Stimulated activated CD4-positive, alpha-beta T cell treated with anti-CD3 and anti-CD28 coated beads, Interleukin-12 subunit alpha, Interleukin-12 subunit beta, amount 100 ng/mL, for 4 hours (primary cell): ENCODE measurements at places on chromosomes 2 and 18.

GRCh38 chr18:5380586-5380985 is 85.1 kb upstream of the ZBTB14 start:
- no peak for DNase-seq

- no peak for DNase-seq
These were observed 141.5 kb upstream of the HAAO start for GRCh38 chr2:42933824-42934254.

- no peak for DNase-seq
These were observed 18.4 kb upstream of the PSD4 start for GRCh38 chr2:113155331-113155730.

DNA sequence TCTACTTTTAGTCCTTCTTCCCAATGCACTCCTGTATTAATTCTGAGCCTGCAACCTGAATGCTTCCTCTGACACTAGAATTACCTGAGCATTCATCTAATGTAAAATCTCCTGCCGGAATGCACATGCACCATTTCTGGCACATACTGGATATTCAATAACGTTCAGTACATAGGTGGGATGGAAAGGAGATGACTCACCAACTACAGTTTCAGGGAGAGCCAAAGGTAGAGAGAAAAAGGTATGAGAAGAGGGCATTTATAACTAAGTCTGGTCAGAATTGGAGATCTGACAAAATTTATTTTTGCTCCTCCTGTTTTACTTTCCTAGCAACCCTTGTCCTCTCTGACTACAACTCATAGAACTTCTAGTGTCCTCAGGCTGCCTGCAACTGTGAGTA is 1954.1 kb upstream of the CELF4 start:
- no peak for DNase-seq

DNA sequence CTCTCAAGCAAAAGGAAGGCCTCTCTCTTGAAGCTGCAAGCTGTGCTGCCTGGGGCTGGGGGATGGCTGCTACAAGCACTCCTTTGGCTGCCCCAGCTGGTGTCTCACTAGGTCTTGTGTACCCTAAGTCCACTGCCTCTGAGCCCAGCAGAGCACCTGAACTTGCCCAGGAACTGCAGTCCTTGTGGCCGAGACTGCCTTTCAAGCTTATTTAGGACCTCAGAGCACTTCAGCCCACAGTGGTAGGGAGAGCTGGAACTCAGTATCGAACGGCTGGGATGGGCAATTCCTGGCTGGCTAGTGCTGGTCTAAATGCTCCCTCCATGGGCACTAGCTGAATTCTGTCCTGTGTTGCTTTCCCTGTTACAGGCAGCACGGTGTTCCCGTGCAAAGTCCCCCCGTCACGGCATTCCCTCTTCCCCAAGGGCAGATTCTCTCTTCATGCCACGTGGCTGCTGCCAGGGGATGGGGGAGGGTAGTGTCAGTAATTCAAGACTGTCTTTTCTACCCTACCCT is 25.9 kb downstream of the STPG4 start:
- DNase-seq: no peak
